NCI-H446 (cell line): ENCODE measurements at places on chromosomes 12 and 14.
A peak's percentile ranks its signal among the peaks of the same experiment; 100 is the strongest.

- DNase-seq: no peak
These were observed 134.2 kb downstream of the SYNE2 start for GRCh38 chr14:63986789-63987533.

- no peak for DNase-seq
These were observed 87.6 kb downstream of the SLC15A5 start for GRCh38 chr12:16189849-16190248.

DNA sequence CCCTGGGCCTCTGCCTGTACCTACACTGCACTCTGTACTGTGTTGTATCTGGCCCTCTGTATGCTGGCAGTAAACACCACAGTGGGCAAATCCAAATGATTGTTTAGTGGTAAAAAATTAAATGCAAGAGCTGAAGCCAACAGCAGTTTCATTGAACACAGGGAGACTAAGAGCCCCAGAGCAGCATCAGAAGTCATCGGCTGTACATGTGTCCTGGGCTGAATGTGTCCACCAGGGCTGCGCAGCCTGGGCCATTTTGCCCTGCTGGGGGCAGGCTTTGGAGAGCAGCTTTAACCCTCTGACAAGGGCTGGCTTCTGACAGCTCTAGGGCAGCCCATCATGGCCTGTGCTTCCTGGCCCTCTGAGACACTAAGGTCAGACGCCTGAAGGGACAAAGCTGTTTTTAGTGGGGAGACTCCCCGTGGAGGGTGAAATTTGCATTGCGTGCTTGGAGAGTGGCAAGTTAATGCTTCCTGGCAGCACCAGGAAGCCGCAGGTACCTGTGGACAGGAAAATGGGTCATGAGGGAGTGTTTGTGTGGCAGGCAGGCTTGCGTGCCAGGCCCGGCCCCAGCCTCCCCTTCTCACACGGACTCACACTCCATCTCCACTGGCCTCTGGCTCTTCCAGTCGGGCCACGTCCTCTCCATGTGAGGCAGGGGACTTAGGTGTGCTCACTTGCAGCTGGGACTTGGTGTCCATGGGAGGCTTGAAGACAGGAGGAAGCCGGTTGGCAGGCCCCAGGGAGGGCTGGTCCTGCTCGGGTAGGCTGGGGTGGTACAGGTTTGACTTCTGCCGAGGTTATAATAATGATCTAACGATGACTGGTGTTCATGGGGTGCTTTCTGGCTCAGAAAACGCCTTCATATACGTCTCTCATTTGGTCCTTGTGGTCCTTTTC, 150.1 kb downstream of the TSPAN9 start:
- no peak for DNase-seq

DNA sequence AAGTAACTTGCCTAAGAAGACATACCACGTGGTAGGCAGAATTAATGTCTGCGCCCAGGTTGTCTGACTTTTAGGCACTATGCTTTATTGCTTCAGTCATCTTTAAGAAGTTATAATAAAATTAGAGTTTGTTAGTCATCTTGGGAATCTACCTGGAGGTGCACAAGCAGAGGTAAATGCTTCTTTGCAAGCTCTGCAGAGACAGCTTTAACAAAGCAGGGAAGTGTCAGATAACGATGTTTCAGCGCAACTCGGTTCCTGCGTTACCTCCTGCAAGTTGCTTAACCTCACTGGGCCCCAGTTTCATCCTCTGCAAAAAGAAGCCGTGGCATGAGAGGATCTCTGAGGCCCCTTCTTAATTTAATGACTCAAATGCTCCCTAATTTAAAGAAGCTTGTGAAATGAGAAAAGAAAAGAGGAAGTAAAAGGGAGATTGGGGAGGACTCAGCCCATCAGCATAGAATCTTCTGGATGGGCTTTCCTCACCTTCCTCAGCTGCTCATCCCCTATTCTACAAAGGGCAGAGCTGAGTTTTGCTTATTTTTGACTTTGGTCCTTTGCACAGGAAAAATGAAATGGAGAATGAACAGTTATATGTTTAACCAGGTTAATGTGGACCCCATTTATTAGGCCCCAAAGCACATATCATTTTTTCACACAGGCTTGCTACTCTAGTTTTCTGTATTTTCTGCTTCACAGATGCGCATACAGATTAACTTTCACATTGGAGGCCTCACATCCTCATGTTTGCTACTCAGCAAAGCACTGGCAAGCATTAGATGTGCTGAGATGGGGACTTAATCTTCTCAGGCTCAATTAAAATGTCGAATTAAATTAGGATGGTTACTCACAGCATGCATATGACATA, 5.1 kb downstream of the ARHGDIB start:
- DNase-seq: no peak

GRCh38 chr12:125049093-125049458, 16.2 kb upstream of the AACS start:
- no peak for DNase-seq

DNA sequence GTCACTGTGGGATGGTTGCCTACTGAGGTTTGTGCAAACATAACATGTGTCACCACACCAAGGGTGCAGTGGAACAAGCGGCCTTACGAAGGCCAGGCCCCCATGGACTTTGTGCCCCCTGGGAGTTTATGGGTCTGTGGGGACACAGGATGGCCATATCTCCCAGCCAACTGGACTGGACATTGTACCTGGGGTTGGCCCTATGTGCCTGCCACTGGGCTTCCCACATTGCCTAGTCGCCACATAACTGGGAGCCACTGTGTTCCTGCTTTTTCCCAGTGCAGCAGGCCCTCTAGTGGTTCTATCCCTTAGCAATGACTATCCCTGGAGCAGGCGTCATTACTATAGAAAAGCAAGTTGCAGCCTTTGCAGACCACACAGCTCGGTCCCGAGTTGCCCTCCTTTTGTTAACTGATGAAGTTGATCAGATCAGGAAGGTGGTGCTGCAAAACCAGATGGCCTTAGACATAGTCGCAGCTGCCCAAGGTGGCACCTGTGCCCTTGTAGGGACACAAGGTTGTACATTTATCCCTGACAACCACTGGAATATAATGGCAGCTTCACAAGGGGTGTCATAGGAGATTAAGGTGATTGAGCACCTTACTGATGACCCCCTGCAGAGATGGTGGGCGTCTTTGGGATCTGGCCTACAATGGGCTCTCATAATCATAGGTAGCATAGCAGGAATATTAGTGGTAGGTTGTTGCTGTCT, 15.2 kb upstream of the RNASE12 start:
- peak; percentile 51 for DNase-seq

DNA sequence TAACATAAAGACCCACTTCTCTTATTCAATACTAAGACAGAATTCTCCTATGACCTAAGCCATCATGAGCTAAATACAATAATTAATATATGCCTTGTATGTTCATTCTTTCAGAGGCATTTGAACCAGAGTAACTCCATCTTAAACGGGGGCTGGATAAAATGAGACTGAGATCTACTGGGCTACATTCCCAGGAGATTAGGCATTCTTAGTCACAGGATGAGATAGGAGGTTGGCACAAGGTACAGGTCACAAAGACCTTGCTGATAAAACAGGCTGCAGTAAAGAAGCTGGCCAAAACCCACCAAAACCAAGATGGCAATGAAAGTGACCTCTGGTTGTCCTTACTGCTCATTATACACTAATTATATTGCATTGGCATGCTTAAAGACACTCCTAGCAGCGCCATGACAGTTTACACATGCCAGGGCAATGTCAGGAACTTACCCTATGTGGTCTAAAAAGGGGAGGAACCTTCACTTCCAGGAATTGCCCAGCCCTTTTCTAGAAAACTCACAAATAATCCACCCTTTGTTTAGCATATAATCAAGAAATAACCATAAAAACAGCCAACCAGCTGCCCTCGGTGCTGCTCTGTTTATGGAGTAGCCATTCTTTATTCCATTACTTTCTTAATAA, 260.7 kb downstream of the SSPN start:
- DNase-seq: no peak

- no peak for DNase-seq
These were observed 55.4 kb upstream of the NCOR2 start for GRCh38 chr12:124622764-124623163.

GRCh38 chr14:69535230-69535848, 39.3 kb downstream of the CCDC177 start:
- DNase-seq: peak; percentile 65

- no peak for DNase-seq
These were observed 3.2 kb upstream of the TESPA1 start for GRCh38 chr12:54987611-54988231.

- no peak for DNase-seq
These were observed 174.4 kb downstream of the PDZRN4 start for GRCh38 chr12:41362510-41362909.

- DNase-seq: peak; percentile 63
These were observed 1.4 kb downstream of the PCK2 start for GRCh38 chr14:24095271-24096068.

DNA sequence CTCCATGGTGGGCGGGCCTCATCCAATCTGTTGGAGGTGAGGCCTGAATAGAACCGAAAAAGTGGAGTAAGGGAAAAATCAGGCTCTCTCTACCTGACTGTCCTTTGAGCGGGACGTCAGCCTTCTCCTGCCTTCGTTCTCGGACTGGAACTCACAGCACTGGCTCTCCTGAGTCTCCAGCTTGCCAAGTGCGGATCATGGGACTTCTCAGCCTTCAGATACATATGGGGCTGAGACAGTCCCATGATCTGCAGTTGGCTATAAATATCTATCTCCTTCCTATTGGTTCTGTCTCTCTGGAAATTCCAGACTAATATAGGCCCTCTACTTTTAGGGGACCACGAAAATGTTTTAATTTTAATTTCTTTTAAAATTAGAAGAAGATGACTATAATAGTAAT, 29.7 kb upstream of the PLEK2 start:
- no peak for DNase-seq

DNA sequence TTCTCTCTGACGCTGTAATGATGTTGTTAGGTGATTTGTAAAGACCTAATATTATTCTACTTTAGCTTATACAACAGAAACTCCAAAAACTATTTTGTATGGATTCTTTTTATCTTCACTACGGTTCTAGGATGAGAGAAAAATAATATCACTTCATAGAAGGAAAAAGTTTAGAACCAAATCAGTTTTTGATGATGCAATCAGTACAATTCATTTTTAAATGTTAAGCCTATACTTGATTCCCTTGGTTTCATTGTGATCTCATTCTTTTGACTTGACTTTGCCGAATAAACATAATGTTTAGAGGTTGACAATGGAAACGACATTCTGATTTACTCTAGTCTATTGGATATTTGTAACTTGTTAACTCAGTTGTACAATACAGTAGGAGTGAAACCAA, 24.6 kb upstream of the ERGIC2 start:
- no peak for DNase-seq

DNA sequence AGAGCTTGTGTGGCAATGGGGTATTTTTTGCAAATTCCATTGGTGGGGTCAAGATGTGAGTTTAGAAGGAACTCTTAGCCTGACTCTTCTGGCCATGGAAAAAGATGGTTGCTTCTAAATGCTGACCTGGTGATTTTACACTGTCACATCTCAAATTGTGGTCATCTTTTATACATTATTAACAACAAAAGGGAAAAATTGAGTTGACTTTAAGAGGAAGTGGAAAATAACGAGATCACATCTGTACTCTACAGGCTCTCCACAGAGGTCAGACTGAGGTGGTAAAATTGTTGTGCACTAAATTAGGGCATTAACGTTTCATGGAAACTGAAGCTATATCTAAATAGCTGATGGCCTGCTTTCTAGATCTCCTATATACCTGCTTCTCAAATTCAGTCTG, 44.7 kb downstream of the PTPN11 start:
- no peak for DNase-seq

- DNase-seq: no peak
These were observed 146.8 kb downstream of the EMP1 start for GRCh38 chr12:13343375-13343774.

DNA sequence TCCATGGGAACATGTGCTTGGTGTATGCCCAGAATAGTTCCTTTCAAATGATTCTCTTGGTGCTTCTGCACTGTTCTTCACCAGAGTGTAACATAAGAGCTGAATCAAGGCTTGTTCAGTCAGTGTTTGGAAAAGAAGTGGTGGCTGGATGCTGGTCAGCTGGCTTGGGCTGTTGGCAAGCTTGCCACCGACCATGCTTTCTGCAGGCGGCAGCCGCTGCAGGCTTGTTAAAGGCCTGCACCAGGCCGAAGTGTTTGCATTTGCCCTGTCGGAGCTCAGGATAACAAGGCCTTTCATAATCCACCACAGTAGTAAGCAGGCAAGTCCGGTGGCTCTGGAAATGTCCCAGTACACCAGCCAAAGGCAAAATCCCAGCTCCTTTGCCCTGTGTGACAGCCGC, 26.9 kb downstream of the DAAM1 start:
- peak; percentile 67 for DNase-seq

GRCh38 chr12:45671254-45671653, 58.3 kb upstream of the ARID2 start:
- no peak for DNase-seq

GRCh38 chr14:23024612-23025075, 10.1 kb downstream of the PSMB5 start:
- DNase-seq: no peak

GRCh38 chr12:107362960-107363359, 269.6 kb upstream of the CRY1 start:
- no peak for DNase-seq

DNA sequence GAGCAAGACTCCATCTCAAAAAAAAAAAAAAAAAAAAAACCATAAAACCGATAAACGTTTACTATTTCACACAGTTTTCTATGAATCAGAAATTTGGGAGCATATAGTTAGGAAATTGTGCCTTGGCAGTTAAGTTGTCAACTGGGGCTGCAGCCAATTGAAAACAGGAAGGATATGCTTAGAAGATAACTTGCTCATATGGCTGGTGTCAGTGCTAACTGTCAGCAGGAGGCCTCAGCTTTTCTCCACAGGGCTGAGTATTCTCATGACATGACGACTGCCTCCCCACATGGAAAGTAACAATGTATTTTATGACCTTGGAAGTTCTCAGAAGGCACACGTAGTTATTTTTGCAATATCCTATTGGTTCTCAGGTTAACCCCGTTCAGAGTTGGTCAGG, 29.6 kb upstream of the OR5AU1 start:
- DNase-seq: no peak

DNA sequence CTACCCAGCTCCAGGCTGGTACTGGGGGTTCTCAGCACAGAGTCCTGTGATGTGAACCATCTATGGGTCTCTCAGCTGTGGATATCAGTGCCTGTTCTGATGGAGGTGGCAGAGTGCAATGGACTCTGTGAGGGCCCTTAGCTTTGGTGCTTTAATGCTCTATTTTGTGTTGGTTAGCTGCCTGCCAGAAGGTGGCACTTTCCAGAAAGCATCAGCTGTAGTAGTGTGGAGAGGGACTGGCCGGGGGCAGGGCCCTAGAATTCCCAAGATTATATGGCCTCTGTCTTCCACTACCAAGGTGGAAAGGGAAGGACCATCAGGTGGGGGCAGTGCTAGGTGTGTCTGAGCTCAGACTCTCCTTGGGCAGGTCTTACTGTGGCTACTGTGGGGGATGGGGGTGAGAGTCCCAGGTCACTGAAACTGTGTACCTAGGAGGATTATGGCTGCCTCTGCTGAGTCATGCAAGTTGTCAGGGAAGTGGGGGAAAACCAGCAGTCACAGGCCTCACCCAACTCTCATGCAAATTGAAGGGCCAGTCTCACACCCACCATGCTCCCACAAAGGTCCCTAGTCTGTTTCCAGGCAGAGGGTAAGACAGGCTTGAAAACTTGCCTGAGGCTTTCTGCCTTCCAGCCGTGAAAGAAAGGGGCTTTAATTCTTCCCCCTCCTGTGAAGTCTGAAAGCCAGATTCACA, 878.1 kb downstream of the C12orf50 start:
- DNase-seq: no peak
